ENCODE measurements at places on chromosomes 4 and X.

DNA sequence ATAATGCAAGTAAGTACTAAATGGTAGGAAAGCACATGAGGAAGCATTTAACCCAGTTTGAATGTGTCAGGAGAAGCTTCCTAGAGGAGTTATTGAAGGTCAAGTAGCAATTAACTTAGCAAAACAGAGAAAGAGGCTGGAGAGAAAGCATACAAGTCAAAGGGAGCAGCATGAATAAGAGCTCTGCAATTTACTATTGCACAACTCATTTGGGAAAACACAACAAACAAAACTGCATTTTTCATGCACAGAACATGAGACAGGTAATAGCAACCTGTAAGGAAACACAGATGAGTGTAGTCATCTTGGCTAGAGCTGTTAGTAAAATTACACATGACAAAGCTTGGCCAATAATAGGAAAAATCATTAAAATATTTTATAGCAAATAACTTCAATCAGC is 538.1 kb downstream of the PPP4R3C start:
- no peak for DNase-seq

DNA sequence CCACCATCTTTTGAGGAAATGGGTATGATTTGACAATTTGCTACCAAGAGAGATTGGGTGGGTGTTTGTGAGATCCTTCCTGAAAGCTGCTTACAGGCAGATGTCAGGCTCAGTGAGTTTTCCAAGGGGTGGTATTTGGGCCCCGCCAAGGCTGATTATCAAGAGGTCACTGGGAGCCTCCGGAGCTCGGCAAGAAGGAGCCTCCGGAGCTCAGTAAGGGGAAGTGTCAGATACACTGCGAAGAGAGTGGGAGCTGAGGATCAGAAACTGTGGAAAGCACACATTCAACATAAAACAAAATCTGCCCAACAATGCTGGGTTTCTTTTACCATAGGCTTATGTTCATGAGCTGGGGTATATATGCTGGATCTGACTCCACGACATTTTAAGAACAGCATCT is 714 bp downstream of the RTL3 start:
- no peak for DNase-seq

GRCh38 chrX:41621222-41621723 is 67.5 kb upstream of the GPR34 start:
- no peak for DNase-seq

GRCh38 chrX:19156186-19156585 is 33.9 kb upstream of the ADGRG2 start:
- no peak for DNase-seq

DNA sequence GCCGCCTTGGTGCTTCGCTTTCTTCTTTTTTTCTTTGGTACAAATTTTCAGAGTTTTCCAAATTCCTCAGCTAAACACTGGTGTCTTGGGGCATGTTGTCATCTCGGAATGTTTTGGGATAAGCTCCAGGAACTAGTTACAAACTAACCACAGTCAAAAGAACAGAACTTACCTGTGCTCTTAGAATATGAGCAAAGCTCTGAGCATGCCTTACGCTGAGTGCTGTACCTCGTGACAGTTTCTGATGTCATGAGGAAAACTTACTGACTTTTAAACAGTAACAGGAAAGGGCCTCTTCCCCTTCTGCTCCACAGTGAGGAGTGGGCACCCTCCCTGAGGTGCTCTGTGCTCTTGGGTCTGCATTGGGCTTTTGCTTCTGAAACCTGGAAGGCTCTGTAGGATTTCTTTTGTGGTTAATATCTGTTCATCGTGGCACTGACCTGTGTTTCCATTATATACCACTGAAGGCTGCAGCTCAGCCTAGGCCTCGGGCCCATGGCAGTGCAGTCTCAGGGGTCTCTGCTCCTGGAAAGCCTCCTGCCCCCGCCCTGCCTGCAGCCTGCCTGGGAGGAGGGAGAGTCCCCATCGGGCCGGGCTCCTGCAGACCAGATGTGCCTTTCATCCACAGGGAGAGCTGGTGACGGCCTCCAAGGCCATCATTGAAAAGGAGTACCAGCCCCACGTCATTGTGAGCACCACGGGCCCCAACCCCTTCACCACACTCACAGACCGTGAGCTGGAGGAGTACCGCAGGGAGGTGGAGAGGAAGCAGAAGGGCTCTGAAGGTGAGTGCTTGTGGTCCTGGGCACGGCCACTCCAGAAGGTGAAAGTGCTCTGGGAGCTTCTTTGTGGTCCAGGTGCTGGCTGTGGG is 48.7 kb downstream of the NOP14 start:
- DNase-seq, result no peak

DNA sequence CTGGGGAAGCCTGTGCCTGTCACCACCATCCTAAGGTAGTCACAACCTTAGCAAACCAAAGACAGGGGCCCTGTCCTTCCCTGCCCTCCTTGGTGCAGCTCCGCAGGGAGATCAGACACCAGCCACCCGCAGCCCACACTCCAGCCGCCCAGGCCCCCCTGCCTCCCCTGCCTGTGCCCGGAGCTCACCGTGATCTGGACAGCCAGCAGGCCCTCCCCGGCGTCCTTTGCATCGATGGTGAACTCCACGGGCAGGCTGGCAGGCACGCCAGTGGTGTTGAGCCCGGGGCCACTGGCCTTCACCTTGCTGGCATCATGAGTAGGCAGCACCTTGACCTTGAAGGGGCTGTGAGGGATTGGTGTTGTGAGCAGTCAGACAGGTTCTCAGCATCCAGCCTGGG is 16.4 kb downstream of the FLNA start:
- no peak for DNase-seq

DNA sequence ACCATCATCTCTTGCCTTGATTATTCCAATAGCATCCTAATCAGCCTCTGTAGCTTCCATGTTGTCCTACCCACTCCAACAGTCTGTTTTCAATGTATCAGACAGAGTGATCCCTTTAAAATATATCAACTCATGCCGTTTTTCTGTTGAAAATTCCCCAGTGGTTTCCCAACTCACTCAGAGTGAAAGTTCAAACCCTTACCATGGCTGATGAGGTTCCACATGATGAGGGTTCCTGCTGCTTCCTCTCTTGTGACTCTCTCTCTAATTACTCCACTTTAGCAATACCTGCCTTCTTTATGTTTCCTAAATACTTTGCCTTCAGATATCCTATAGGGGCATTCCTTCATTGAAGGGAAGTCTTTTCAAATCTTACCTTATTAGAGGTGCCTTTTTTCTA is 334.7 kb downstream of the PPP1R2C start:
- DNase-seq, result no peak

- no peak for DNase-seq
Observed at GRCh38 chrX:19924285-19924684, 36.9 kb upstream of the SH3KBP1 start.

DNA sequence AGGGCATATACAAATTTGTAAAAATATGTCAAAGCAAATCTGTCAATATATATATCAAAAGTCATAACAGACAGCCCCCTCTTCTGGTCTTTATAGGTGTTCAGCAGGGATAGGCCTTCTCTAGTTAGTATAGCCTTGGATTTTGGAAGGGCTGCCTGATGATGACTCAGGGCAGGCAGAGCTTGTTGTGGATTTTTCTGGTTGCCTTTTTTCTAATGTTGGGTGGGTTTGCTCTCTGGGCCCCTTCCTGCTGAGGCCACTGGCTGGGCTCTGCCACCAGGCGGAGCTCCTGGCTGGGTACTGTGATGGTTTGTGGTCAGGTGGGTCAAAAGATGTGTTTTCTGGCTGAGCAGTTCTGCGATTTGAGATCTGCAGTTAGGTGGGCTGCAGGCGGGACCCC is 294.2 kb downstream of the GRIA2 start:
- DNase-seq, result no peak

GRCh38 chr4:123672987-123673386 is 276.4 kb downstream of the SPRY1 start:
- DNase-seq, result no peak

DNA sequence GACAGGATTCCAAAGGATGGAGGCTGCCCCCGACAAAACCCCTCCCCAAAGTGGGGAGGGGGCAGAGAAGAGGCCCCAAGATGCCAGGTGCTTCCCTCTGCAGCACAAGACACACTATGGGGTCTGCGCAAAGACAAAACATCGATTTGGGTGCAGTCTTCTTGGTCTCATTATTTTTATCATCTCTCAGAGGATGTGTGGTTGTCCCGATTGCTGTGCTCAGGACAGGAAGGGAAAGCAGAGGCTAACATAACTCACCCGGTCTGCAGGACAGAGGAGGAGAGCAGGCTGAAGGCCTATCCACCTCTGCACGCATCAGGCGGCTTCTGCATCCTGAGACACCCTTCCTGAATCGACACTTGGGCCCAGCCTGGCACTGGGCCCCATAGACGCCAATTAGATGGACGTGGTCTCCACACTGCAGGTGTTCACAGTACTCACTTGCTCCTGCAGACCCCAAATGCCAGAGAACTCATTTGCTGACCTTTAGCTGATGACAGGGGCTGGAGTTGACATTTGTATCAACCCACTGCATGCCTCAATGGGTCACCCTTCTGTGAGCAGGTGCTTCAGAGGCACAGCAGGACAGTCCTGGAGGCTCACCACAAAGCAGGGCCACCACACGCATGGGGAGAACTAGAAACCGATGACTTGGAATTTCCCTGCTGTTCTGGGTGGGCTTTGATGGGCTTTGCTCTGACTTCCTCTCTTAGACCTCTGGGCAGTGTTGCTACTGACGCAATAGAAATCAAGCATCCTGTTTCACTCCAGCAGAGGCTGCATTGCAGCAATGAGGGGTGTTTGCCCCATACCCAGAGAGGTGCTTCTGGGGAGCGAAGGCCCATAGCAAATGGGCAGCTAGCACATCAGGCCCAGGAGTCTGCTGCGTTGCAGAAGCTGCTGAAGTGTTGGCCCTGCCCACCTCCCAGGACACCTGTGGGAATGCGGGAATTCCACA is 96.3 kb upstream of the ENPP6 start:
- DNase-seq, result no peak

GRCh38 chrX:103607364-103608305 is at the start of gene TCEAL3:
Gene TCEAL3, plus strand, starts transcription at chrX:103607963. Its CDS starts 1,102 bp downstream, at chrX:103609065.
- DNase-seq, result no peak

DNA sequence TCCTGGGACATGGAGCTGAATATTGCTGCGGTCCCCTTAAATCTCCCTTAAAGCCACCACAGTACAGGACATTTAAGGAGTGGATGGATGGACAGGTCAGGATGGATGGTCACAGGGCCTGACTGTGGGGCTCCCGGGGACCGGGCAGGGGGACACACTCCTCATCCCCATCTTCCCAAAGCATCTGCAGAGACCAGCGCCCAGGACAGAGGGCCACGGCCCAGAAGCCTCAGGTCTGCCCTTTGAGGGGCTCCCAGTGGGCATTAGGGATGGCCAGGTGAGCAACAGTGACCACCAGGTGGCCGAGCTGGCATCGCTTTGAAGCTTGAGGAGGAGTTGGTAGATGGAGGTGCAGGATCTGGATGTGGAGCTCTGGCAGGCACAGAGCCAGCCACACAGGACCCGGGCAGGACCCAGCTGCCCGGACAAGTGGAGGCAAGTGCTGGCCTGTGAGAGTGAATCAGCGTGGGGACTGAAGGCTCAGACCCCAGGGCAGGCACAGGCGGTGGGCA is 51.4 kb downstream of the ABLIM2 start:
- no peak for DNase-seq

GRCh38 chr4:140255927-140256326 is 101.9 kb upstream of the MAML3 start:
- DNase-seq, result no peak

GRCh38 chrX:46173159-46173558 is 372.1 kb downstream of the ZNF674 start:
- no peak for DNase-seq

- no peak for DNase-seq
Observed at GRCh38 chrX:331151-331824, 12.7 kb upstream of the GTPBP6 start.

- no peak for DNase-seq
Observed at GRCh38 chrX:24259544-24260240, 54.2 kb downstream of the SUPT20HL2 start.

DNA sequence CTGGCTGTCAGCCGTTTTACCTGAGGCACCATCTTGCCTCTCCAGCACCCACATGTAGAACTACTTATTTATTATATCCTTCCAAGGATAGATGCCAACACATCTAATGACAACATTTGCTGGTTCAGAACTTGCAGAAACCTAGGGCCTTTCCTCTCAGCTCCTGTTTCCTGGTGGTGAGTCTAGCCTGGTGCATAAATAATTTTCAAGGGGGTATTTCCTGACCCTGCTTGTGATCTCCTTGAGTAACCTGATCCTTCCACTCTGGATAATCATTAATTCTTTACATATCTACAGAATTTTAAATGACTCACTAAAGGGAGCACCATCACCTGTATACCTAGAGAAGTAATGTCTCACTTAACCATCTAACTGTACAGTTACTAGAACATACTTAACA is 153.4 kb downstream of the PPARGC1A start:
- DNase-seq, result no peak

- no peak for DNase-seq
Observed at GRCh38 chr4:102717448-102718092, 43.2 kb downstream of the MANBA start.

DNA sequence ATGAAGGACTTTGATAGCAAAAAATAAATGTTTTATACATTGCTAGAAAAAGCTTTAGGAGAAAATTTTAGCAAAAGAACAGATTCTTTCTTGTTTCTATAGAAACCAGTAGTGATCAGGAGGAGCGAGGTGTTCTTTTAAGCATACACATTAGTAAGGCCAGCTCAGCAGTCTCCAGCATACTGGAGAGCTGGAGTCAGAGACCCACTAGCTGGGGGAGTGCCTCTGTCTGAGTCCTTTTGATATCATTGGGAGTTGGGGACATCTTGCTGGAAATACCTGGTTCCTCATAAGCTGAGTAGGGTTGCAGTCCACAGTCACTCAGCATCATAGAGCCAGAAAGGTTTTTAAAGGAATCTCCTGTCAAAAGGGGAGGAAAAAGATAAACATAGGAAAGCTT is 67.4 kb downstream of the AFF2 start:
- no peak for DNase-seq
